ENCODE measurements at places on chromosomes 12 and 14. TPM values are rescaled to one million over a fixed set of nuclear protein-coding genes. Genes with fewer than 3 reads are reported as not detected.

DNA sequence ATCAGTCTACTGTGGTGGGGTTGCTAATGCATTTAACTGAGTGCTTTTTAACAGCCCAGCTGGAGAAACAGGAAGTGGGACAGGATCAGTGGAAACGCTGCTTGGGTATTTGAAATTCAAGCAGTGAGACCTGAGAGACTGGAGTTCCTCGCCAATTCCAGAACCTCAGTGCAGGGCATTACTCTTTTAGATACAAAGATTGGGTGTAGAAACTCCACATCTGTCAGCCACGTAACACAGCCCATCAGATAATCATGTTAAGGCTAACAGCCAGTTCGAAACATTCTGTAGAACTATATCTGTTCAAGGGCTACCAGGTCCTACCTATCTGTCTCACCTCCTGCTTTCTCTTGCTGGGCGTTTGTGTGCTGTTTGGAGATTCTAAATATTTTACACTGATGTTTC lies 45.5 kb downstream of the RAD52 start:
- no peak for DNase-seq

DNA sequence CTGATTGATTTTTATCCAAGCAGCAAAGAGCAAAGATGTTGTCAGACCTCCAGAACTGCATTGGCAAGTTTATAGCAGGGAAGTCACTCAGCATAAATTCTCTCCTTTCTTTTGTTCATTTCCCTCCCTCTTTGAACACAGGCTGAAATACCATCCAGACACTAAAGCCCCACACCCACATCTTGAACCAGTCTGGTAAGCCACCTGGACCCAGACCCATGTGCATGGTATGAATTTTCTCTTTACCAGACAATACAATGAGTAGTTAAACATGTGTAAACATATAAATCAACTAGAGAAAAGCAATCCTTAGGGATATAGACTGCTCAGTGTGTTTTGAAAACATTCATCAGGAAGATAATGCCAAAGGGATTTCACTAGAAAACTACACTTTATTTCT lies 488.3 kb upstream of the FLRT2 start:
- no peak for DNase-seq

GRCh38 chr14:104014764-104015163 lies 70.7 kb upstream of the ASPG start:
- no peak for DNase-seq

DNA sequence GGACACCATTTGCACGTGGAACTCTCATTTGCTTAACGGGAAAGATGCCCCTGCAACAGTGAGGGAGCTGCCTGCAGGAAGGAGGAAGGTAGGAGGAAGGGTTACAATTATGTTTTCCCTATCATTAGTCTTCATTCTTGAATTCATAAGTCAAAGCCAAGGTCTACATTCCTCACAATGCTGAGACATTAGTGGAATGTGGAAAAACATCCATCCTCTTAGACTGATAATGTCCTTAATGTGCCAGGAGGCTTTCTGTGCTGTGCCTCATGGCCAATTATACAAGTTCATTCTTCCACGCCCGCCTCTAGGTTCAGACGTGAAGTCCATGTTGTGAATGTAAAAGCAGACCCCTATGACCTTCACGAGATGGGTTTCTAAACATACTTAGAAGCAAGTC lies 1212.4 kb upstream of the TMEM132C start:
- DNase-seq: no peak

GRCh38 chr14:68111097-68111852 lies 291.7 kb downstream of the RAD51B start:
- peak; percentile 19 for DNase-seq

- DNase-seq: peak; percentile 44
Observed at GRCh38 chr12:8078398-8078797, 3.7 kb upstream of the NECAP1 start.

DNA sequence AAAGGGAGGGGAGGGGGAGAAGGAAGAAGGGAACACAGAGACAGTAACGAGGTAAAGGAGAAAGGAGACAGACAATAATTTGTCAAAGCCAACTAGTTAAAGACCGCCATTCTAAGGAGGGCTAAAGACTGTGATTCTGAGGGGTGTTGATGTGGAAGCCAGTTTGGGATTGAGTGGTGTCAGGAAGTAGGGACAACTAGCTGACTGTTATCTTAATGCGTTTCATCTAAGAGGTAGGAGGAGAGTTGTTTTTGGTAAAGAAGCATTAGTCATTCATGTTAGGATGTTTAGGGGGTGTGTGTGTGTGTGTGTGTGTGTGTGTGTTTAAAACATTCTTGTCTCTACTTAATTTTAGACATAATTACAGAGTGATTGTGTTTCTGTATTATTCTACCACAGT lies 95.0 kb downstream of the INSM2 start:
- peak; percentile 9 for DNase-seq

The GNB3 gene
- 0.72 TPM for total RNA-seq
